ENCODE measurements at places on chromosomes 3 and 15.

DNA sequence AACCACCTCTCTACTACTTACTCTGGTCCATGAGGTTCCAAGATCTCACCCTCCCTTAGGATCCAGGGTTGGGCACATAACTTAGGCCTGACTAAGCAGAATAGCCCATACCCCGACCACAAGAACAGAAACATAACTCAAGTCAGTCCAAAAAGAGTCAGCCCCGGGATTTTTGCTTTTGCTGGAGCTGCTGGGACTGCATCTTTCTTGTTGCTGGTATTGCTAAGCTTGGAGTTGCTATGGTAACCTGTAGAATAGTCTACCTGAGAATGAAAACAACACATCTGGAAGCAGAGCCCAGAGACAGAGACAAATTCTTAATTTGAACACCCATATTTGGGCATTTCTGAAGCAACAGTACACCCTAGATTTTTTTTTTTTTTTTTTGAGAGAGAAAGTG is 6.5 kb downstream of the RUBCN start:
- DNase-seq, result peak; percentile 22

DNA sequence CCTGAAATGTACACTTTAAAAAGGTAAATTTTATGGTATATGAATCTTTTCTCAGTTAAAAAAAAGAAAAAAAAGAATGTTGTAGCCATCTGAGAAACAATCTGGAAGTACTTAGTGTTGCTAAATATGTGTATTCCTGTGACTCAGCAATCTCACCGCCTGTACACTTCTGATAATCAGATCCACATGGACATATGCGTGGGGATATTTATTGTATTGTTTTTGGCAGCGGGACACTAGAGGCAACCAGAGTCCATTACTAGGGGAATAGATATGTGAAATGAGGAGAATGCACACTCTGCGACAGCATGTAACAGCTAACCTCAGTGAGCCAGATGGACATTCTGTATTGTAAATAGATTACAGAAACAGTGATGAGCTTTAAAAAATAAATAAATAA is 65.4 kb downstream of the AQP9 start:
- no peak for DNase-seq

DNA sequence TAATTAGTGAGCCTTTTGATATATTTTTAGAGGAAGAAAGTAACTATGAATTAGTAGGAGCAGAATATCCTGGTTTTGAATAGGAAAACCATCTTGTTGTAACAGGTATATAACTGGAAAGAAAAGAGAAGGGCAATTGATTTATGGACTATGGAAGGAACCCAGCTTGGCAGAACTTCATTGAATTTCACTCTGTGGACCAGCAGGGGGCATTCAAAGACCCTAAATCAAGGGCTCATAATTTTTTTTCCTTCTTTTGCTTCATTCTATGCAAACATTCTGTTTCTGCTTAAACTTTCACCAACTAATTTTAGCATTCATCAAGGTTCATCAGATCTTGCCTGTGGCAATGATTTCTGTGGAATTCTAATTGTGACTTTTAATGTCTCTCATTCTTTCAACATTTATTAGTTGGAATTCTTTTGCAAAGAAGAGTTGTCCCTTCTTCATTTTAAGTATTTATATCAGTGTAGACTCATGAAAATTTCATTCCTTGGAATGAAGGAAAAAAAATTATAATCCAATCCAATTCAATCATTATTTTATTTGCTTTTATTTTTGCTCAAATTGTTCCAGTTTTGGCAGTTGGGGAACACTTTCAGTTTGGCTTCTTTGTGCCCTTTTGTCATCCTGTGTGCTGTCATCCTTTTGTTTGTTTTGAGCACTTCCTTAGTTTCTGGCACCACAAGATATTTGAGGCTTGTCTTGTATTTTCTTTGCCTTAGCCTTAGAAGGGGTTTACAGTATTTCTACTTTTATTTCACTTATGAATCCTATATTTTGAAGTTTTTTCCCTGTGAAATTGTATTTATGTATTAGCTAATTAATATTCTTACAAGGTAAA is 30.4 kb downstream of the NXPE3 start:
- DNase-seq, result peak; percentile 60

GRCh38 chr3:47803480-47804025 is 615 bp downstream of the DHX30 start:
- no peak for DNase-seq

GRCh38 chr3:155302481-155302880 is 9.0 kb upstream of the STRIT1 start:
- no peak for DNase-seq

DNA sequence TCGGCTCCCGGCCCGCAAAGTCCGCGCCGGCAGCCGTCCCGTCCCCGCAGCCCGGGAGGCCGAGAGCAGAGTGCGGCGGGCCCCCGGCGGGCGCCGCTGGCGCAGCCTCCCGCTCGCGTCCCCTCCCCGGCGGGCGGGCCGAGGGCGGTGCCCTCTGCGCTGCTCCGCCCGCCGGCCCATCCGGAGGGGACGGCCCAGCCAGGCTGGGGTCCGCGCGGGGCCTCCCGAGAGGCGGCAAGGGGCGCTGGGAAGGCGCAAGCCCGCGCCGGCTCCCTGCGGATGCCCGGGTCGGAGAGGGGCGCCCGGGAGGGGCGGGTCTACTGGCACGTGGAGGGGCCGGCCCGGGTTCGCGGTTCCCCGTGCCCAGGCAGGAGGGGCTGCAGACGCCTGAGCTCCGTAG is at the start of the genes CLCN2 and POLR2H:
TSS of gene CLCN2 (minus strand) at position 74 of the 400 bp plus-strand sequence. CDS start 126 bp downstream, outside the sequence.
TSS of gene POLR2H (plus strand) at position 179 of the 400 bp plus-strand sequence. CDS start 1,783 bp downstream, outside the sequence.
- peak; percentile 75 for DNase-seq

GRCh38 chr15:70447928-70448698 is 315.2 kb downstream of the UACA start:
- DNase-seq, result no peak

GRCh38 chr3:27723815-27724458 is 1.8 kb upstream of the EOMES start:
- no peak for DNase-seq

All from DMS53 (cell line).